ENCODE measurements at places on chromosomes 6 and 20.
A peak's percentile ranks its signal among the peaks of the same experiment; 100 is the strongest.

DNA sequence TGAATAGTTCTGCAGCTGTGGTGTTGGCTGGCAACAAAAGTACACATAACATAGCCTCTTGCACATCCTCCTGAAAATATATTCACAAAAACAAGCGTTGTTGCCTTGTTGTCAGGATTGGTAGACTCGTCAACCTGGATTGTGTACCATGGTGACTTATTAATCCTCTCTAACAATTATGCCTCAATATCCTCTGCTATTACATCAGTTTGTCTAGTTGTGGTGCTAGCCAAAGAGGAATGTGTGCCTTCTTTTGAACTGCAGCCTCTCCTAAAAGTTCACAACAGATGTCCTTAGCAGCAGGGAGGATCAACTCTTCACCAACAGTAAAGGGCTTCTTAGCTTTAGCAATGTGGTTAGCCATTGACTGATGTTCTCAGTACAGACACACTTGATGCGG is 3.6 kb upstream of the SF3B5 start:
- DNase-seq: no peak

GRCh38 chr20:10060226-10060625 is 25.4 kb downstream of the ANKEF1 start:
- no peak for DNase-seq

GRCh38 chr6:41462033-41462432 is 84.1 kb upstream of the FOXP4 start:
- DNase-seq: no peak

- no peak for DNase-seq
Observed at GRCh38 chr6:138652824-138653223, 120.7 kb upstream of the CCDC28A start.

DNA sequence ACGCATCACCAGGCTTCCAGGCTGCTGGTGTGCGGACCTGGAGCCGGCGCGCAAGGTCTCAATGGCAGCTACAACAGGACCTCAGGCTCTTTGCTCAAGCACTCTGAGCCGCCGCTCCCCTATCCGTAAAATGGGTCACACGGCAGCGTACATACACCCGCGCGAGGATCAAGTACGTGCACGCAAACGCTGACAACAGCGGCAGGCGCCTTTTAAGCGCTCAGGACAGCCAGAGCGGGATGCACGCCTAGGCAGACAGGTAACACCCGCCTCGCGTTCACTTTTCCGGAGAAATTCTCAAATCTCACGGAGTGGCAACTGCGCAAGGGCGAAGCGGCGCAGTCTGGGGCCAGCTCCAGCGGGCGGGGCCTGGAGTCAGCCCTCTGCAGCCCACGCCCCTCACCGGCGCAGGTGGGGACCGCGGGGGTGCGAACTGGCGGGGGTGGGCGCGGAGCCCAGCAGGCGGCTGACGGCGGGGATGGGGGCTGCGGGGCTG is 535 bp downstream of the EXOC2 start:
- peak; percentile 86 for DNase-seq

DNA sequence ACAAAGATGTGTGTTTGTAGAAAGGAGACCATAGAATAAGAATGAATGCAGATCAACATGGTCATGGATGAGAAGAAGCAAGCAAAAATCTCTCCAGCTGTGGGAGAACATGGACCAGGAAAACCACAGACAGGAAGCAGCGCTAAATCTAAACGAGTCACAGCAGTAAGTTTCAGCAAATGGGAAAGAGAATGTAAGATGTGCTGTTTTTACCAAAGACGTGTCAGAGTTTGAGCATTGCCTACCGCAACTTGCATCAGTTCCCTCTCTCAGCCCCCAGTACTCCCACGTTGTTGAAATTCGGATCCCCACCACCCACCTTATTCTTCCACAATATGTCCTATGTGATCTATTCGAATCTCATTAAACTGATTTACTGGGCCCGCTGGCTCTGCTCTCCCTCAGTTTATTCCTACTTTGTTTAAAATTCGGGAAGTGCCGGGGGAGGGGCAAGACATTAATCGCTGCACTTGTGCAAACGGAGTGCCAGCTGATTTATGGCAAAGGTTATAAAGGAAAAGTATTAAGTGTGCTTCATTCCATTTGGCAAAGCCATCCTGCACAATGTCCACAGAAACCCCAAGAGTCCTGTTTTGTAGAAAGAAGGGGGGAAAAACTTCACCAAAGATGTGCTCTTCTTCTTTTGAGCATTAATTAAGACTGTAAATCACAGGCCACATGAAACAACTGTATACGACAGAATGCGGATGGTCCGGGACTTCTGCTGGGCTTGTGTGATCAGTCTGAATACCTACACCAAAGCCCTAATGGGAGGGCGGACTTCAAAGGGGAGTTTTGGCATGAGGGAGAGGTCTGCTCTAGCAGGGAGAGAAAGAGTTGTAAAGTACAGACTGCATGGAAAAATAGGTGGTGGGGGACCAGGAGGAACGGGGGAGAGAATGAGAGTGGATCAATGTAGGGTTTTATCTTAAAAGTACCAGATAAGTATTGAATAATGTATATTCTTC is 59.1 kb upstream of the PRDM1 start:
- DNase-seq: no peak

GRCh38 chr20:52614051-52614863 is 357.9 kb upstream of the TSHZ2 start:
- DNase-seq: no peak

- no peak for DNase-seq
Observed at GRCh38 chr6:10431423-10432164, 16.7 kb upstream of the TFAP2A start.

GRCh38 chr6:80676386-80676785 is 569.9 kb downstream of the BCKDHB start:
- DNase-seq: no peak

GRCh38 chr6:6890400-6890858 is 217.3 kb upstream of the RREB1 start:
- no peak for DNase-seq

GRCh38 chr20:37954626-37955025 is 51.7 kb downstream of the VSTM2L start:
- no peak for DNase-seq

- no peak for DNase-seq
Observed at GRCh38 chr6:109071125-109071917, 23.3 kb downstream of the SESN1 start.

GRCh38 chr6:156125844-156126243 is 651.3 kb upstream of the ARID1B start:
- no peak for DNase-seq

GRCh38 chr6:168131464-168132415 is 52.7 kb upstream of the FRMD1 start:
- no peak for DNase-seq

DNA sequence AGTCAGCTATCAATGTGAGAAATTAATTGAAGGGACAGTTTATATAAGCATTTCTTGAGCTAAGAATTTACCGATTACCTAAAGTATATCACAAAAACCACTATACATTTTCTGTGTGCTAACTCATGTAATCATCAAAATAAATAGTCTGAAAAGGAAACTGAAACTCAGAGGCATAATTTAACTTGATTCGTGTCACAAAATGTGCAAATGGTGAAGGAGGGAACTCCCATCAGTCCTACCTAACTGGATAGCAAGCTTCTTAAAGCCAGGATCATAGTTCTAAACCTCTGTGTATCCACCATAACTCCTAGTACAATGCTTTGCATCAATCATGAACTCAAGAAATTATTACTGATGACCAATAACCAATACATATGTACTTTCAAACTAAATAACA is 91.0 kb downstream of the ASCC3 start:
- no peak for DNase-seq

DNA sequence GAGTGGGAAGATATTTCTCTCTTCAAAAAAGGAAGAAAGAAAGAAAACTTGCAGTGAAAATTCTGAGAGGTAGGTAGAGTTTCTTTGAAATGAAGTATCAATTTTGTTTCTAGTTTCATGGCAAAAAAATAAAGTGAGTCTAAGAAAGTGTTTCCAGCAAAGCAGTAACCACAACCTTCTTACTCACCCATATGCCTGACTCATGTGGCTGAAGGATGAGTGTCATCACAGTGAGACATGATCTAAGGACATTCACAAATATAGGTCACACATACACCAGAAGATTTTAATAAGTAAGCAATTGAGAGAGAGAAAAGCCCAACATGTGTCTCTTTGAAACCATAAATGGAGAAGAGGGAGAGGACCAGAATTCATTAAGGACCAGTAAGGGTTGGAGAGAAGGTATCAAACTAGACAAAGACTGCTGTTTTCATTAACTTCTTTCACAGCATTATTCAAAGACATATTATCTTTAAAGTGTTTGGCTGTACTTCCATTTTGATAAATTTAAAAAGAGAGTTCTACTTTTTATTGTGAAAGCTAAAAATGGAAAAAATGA is 169.5 kb downstream of the FRK start:
- peak; percentile 5 for DNase-seq

DNA sequence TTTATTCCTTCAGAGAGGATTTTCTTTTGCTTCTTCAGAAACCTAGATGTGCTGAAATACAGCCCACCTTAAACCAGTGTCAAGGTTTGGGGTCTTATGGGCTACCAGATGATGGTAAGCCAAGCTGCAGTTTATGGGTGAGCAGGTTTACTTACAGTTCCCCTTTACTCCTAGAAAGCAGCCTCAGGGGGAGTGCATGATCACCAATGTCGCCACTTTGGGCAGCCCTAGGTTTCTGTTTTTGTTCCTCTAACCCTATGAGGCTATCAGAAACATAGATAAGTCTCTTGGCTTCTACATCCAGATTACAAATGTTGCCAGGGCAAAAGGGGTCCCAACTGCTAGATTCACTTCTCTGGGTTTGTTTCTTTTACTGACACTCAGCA is 67.2 kb downstream of the TRIM27 start:
- no peak for DNase-seq

DNA sequence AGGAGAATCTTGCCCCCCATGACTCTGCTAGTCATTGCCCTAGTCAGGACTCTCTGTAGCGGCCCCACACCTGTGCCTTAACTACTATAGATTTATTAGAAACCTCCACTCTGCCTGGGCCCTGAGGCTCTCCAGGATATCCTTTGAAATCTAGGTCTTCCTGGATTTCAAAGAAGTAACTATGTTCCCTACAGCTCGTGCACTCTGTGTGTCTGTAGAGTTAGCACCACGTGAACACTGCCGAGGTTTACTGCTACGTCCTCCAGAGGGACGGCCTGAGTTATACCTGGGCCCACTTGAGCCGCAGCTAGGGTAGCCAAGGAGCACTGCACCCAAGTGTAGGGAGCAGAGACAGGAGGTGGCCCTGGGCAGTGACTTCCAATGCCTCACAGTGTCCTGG is 19.8 kb downstream of the GLP1R start:
- DNase-seq: no peak

GRCh38 chr6:33123732-33124524 is 48.1 kb downstream of the HLA-DPB1 start:
- DNase-seq: peak; percentile 26

GRCh38 chr6:160254467-160255312 is 3.9 kb downstream of the SLC22A2 start:
- no peak for DNase-seq

DNA sequence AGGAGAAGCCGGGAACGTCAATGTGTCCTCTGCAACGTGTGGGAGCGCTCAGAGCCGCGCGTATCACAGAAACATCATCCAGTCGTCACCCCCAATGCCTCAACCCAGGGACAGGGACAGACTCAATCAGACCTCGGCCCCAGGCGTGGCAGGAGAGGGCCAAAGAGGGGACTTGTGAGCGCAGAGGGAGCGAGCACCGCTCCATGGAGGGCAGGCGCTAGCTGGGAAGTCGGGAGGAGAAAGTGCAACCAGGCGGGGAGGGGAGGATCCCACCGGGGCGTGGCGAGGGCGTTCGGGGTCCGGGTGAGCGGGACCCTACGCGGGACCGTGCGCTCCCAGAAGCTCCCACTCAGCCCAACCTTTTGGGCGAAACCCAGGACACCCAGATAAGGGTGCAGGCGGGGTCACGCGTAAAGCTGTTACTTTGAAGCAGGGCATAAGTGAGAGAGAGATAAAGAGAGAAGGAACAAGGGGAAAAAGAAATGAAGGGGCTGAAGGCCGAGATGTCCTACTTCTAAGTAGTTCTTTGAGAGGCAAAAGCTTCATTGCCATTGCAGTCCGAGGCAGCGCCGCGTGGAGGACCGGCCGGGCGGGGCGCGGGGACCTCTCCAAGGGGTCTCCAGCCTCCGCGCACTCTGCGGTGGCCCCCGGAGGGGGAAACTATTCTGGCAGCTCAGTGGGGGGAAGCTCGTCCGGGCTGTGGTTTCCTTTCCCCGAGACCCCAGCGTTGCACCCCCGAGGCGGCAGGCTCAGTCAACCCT is 862 bp upstream of the SOBP start:
- peak; percentile 41 for DNase-seq

DNA sequence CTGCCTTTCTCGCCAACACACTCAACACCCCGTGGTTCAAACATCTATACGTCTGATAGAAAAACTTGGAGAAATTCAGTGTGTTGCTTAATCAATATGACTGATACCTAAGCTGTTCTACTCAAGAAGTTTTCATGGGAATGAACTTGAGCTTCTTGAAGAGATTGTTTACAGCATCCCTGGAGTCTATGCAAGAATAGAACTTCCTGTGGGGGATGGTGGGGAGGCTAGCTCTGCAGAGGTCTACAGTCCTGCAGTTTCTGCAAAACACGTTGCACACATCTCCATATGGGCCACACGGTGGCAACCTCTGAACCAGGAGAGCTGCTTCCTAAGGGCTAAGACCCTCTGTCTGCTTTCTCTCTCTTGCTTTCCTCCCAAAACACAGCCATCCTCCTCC is 32.7 kb upstream of the FANCE start:
- peak; percentile 13 for DNase-seq

DNA sequence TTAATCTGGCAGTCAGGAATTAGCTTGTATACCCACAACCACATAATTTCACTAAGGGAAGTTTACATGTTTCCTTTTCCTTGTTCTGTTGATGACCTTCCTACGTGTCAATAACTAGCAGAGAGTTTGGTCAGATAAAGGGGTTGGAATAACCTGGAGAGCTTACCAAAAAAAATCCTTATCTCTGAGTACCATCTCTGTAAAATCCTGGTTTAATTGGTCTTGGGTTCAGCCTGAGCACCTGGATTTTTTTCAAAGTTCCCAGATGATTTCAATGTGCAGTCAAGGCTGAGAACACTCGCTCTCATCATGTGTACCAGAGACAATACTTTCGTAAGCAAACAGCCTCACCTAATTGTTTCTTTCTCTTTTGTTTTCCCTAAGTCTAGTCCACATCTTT is 483.8 kb upstream of the FLRT3 start:
- no peak for DNase-seq

DNA sequence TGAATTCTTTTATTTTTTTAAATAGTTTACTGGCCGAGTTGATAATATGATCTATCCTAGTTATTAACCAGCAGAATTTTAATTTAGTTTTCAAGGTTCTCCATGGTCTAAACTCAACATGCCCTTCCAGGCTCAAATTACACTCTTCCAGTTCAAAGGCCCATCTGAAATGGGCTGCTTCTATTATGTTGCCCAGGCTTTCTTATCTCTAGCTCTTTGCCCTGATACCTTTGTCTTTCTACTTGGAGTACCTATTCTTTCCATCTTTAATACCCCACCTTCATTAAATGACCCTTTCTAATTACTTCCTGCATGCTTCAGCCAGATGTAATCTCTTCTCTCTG is 541.2 kb upstream of the FLRT3 start:
- DNase-seq: no peak

- no peak for DNase-seq
Observed at GRCh38 chr20:9508696-9509178, 5.7 kb upstream of the LAMP5 start.

- peak; percentile 46 for DNase-seq
Observed at GRCh38 chr6:139378882-139379341, 4.5 kb upstream of the CITED2 start.

- DNase-seq: no peak
Observed at GRCh38 chr6:11798538-11798937, 19.9 kb upstream of the ADTRP start.

Measured in activated CD4-positive, alpha-beta T cell treated with anti-CD3 and anti-CD28 coated beads for 48 hours (primary cell).